ENCODE measurements at places on chromosomes 4 and X. TPM values are rescaled to one million over a fixed set of nuclear protein-coding genes. Genes with fewer than 3 reads are reported as not detected.

GRCh38 chr4:163180090-163180489 is 13.4 kb upstream of the NAF1 start:
- no peak overlapping the region for H3K27ac ChIP-seq
- H3K4me3 ChIP-seq: no peak overlapping the region
- H3K27me3 ChIP-seq: no peaks in the 10 kb centered on the region
- no peaks in the 10 kb centered on the region for H3K36me3 ChIP-seq
- no peaks in the 10 kb centered on the region for H3K4me1 ChIP-seq

- no peak overlapping the region for H3K27ac ChIP-seq
- H3K4me1 ChIP-seq: no peaks in the 10 kb centered on the region
- no peaks in the 10 kb centered on the region for H3K36me3 ChIP-seq
- no peaks in the 10 kb centered on the region for H3K27me3 ChIP-seq
- no peak for DNase-seq
Observed at GRCh38 chr4:181548873-181549575, 694.2 kb upstream of the TENM3 start.

- no peak overlapping the region for H3K4me3 ChIP-seq
- no peak overlapping the region for H3K27ac ChIP-seq
- no peaks in the 10 kb centered on the region for H3K4me1 ChIP-seq
- H3K27me3 ChIP-seq: no peaks in the 10 kb centered on the region
- DNase-seq: no peak
- peaks cover 3% of the 10 kb centered on the region for H3K36me3 ChIP-seq
Observed at GRCh38 chr4:5609306-5610007, 98.9 kb downstream of the EVC2 start.

GRCh38 chrX:1137531-1137930 is 74.9 kb downstream of the CRLF2 start:
- H3K4me3 ChIP-seq: no peak overlapping the region
- DNase-seq: no peak

The ODAPH gene
- polyA plus RNA-seq: not detected

The CCDC120 gene
- 5.2 TPM for polyA plus RNA-seq

The ADGRG4 gene
- not detected for polyA plus RNA-seq

The ESX1 gene
- not detected for polyA plus RNA-seq
